ENCODE measurements at places on chromosomes 5 and 9.

DNA sequence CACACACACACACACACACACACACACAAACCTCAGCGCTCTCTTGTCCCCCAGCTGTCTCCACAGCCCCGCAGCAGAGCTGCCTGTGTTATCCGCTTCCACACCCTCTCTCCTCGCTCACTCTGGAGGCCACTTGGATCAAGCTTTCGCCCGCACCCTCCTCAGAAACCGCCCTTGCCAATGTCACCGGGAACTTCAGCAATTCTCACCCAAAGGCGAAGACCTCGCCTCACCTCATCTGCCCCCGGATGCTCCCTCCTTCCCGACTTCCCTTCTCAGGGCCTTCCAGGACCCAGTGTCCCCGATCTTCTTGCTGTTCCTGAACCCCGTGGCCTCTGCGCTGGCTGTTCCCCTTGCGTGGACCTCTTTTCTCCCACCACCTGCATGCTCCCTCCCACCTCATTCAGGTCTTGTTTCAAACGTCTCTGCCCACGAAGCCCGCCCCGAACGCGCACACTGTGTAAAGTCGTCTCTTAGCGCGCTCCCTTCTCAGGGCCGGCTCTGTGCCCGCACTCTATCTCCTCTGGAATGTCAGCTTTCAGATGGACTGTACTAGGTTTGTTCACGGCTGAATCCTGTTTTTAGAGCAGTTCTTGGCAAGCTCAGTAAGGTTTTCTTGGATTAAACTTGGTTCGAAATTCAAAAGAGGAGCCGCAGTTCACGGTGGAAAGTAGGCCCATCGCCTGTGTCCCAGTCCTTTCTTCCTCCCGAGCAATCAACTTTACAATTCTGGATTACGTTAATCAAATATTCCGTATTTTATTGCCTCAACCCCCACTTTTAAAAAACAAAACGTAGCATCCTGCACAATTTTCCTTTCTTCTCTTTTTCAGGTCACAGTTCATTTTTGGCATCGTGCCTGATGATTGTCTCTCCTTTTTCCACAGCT, 1.0 kb upstream of the TRIM7 start:
- DNase-seq = no peak

GRCh38 chr5:171585981-171586380, 166.5 kb downstream of the FGF18 start:
- no peak for DNase-seq

DNA sequence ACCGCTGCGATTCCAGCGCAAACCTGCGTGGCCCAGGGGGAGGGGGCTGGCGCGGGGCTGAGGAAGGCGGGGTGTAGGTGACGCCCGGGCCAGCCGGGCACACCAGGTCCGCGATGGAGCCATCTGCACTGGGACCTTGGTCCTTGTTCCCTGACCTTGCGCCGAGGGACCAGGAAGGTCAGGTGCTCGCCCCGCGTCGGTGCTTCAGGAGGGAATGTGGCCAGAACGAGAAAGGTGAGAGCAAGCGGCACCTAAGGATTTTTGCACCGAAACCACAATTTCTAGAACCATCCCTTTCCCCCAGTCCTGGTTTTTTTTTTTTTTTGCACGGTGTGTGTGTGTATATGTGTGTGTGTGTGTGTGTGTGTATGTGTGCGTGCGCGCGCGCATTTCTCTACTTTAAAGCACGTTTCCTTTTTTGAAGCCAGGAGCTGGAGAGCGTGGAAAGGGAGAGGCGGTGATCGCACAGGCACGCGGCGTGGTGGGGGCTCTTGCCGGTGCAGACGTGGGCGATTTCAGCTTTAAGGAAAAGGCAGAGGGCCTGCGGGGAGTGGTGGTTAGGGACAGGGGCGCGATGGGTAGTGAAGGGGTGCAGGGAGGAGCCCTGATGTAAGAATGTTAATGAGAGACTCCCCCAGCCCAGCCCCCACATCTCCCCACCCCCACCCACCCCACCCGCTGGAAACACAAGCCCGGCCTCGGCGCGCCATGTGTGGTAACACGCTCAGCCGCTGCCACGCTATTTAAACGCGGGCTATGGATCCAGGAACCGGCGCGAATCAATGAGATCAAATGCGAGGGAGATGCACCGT, at the start of gene NPR3:
TSS of gene NPR3 (plus strand) at position 772 of the 812 bp plus-strand sequence. CDS start 456 bp downstream, outside the sequence.
- peak; percentile 92 for DNase-seq

- no peak for DNase-seq
Observed at GRCh38 chr9:130972277-130972956, 33.4 kb upstream of the FIBCD1 start.

All from common myeloid progenitor, CD34-positive (primary cell).